Stimulated activated CD8-positive, alpha-beta memory T cell treated with anti-CD3 and anti-CD28 coated beads, Interleukin-2, amount 100 ng/mL, for 1 hour (primary cell): ENCODE measurements at places on chromosomes 2 and 18.

DNA sequence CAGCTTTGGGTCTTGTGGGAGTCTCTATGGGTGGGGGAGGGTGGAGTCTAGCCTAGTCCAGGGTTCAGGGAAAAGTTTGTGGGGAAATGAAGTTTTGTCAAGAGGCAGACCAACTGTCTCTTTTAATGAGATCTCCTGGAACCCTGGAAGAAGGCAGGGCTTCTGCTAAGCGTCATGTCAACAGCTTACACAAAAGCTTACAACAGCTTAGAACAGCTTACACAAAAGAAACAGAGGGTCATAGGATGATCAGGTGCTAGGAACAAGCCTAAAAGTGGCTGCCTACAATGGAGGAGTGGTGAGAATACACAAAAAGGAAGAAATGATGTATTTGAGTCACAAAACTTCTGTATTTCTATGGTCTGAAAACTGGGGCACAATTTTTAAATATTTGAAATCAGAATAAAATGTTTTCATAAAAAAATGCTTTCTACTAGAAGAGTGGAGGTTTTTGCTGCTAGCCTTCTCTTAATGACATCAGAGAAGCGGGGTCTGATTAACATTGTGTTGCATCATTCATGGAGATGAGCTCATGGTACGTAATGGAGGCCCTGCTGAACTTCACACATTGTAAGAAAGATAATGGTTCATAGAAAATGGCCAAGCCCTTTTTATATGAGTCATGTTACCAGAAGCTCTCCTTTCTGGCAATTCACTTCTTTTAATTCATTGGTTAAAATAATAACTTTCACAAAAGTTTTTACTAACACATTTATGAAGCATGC is 351.0 kb downstream of the PIK3C3 start:
- no peak for DNase-seq

DNA sequence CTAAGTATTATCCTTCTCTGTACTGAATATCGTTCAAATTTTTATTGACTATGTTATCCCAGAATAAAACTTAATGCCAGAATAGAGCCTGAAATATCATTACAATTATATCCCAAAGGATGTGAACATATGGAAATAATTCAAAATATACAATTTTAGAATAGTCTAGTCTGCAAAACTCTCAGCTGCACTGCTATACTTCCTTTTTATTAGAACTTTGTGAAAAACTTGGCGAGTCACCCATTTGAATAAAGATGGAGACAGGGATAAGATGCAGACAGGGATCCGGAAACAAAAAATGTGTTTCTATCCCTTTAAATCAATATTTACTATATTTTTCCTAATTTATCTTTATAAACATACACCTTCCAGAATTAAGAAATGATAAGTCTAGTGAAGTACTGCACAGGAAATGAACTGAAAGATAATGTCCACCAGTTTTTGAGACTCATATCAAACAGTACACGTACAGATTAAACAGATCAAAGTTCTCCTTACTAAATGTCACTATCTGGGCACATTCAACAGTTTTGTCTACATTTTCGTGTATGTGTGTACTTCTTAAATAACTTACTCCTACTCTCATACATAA is 107.8 kb downstream of the MEP1B start:
- no peak for DNase-seq

DNA sequence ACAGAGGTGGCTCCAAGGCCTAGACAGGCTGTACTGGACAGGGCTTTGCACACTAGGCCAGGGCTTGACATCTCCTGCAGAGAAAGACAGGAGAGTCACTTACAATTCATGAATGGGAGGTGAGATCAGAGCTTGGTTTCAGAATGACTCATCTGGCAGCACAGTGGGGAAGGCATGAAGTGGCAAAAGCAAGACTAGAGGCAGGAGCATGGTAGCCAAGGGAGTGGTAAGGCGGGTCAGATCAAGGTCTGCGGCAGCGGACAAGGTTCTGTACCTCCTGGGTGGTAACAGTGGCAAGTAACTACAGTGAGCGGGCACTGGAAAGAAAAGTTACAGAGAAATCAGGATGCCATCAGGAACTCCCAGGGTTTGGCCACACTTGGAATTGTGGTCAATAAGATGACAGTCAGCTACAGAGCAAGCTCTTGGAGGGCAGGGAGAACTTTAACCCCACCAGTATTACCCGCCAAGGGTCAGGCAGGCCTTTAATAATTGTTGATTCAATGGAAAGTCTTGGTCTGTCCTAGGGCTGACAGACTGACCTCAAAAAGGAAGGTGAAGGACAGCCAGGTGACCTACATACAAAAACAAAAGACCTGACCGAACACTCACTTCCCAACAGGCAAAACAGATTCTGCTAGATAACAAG is 5.7 kb downstream of the MCFD2 start:
- DNase-seq, result no peak

- DNase-seq, result no peak
These were observed 80.7 kb upstream of the STON1 start for GRCh38 chr2:48449073-48449840.

DNA sequence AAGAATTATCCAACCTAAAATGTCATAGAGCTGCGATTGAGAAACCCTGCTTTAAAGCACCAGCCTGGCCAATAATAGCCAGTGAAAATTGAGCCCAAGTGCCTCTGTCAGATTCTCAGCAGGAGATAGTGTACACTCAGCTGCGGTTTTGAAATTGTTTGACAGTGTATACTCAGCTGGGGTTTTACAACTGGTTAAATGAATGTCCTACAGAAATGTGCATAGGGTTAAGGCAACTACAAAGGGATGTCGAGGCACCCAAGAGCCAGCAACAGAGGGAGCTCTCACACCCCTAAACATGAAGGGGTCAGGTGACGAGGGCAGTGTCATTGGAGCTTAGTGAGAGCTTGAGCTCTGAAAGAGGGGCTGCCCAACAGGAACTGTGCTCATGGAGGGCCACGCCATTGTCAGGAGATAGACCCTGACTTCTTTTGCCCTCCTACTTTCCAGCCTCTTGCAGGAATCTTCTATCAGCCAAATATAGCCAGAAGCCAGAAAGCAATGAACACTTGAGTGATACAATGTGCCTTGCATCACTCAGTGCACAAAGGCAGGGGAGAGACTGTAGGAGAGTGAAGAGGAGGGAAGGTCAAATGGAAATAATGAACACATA is 15.1 kb downstream of the ACTG2 start:
- DNase-seq, result peak; percentile 25

- no peak for DNase-seq
These were observed 25.4 kb upstream of the CNTNAP5 start for GRCh38 chr2:123999681-124000080.

GRCh38 chr2:38474021-38474456 is 97.0 kb upstream of the ATL2 start:
- no peak for DNase-seq

- DNase-seq, result no peak
These were observed 105.0 kb downstream of the ACKR3 start for GRCh38 chr2:236674646-236675045.

DNA sequence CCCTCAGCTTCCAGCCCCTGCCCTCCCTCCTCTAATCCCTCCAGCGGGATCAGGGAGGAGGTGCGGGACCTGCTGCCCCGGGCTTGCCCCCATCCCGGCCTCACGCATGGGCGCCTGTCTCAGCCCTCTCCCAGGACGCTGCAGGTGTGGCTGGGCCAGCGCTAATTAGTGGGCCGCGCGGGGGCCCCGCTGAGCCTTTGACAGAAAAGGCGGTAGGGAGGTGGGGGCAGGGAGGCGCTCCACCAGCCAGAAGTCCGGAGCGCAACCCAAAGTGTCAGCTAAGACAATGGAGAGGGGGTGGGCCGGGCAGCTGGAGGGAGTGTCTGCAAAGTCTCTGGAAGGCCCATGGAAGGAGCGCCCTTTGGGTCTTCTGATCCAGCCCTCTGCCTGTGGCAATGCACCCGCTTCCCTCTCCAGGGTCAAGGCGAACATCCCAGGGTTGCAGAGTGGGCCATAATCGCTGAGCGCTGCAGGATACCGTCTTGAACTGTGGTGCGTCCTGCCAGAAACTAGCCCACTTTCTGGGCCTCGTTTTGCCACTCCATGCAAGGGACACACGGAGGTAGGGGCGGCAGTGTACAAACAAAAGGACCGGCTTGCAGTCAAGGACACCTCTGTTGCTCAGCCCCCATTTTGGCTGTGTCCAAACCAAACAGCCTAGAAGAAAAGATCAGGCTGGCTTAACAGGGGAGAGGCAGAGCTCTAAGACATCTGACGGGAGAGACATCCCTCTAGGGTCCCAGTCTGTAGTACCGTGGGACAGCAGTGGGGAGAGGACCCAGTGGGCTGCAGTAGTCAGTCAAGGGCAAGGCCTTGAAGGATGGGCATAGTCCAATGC is 3.5 kb downstream of the ATP6V1B1 start:
- no peak for DNase-seq

- DNase-seq, result no peak
These were observed 115.9 kb upstream of the ASB18 start for GRCh38 chr2:236380051-236380612.

GRCh38 chr2:181607629-181608590 is 49.0 kb downstream of the CERKL start:
- no peak for DNase-seq

- no peak for DNase-seq
These were observed 28.1 kb downstream of the COL4A3 start for GRCh38 chr2:227192491-227192890.

DNA sequence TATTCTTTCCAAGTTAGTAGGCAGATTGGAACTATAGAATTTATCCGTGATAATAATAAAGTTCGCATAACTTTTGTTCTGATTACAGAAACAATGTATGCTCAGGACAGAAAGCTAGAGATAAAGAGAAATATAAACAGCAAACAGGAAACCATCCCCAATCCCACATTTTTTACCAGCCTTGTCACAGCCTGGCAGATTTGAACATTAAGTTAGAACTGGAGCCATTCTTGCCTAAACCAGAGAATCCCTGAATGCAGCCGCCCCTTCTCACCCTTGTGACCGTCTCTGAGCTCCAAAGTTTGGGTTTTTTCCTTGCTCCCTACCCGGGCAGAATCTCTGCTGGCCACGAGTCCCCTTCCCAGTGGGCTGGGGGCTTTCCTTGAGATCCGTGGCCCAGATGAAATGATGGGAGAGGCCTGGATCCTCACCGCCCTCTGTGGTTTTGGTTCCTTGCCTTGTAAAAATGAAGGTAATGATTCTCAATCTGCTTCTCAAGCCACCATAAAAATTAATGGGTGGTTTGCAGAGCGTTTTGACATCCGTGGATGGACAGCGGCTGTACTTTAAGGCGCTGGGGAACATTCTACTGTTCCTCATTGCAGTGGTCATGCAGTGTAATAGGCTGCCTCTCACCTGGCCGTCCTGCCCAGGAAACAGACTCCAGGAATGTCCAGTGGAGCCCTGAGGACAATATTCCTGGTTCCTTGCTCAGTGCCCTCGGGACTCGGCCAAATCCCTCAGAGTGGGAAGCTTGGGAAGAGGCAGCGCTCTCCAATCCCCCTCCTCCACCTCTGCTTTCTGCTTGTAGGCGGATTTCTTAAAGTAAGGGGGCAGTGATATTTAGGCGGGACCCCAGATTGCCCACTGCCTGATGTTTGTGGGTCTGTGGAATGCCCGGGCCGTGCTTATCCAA is 1.6 kb downstream of the SH3BP4 start:
- no peak for DNase-seq

DNA sequence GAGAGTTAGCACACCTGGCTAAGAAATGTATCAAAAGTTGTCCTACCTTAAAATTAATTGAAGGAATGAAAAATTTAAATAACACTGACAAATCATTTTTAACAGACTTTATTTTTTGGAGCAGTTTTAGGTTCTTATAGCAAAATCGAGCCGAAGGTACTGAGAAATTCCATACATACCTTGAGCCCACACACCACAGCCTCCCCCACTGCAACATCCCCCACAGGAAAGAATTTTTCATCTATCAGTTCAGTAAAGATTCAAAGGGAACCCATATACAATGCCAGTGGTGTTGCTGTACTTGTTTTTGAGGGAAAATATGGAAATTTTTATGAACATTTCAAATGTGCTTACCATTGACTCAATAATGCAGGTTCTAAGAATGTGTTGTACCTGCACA is 169.8 kb upstream of the HS6ST1 start:
- no peak for DNase-seq

GRCh38 chr2:212733273-212733672 is 194.7 kb upstream of the ERBB4 start:
- no peak for DNase-seq

GRCh38 chr2:217279556-217279955 is 419.7 kb upstream of the TNP1 start:
- DNase-seq, result no peak

GRCh38 chr2:114543236-114543766 is 100.9 kb downstream of the DPP10 start:
- no peak for DNase-seq

GRCh38 chr2:224723586-224724217 is 7.5 kb upstream of the CCDC195 start:
- DNase-seq, result no peak

GRCh38 chr2:215851082-215851481 is 162.3 kb downstream of the MREG start:
- no peak for DNase-seq

DNA sequence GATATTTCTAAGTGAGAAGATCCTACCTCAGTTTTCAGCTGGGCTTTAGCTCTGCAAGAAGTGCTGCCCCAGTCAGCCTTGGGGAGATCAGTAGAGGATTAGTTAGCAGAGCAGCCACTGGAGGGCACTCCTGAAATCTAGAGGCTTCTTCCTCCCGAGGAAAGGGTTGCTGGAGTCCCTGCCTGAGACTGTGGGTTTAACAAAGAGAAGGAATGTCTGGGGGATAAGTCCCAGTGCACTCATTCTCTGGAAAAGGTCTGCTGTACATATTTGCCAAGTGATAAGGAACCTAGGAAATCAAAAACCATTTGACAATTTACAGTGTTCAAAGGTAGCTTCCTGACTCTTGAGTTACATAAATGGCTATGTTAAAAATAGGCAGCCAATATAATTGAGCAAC is 207.2 kb downstream of the SLC8A1 start:
- DNase-seq, result no peak

GRCh38 chr2:150346806-150347205 is 140.7 kb downstream of the RND3 start:
- no peak for DNase-seq

GRCh38 chr18:6557770-6558248 is 143.1 kb upstream of the L3MBTL4 start:
- DNase-seq, result no peak

- DNase-seq, result no peak
These were observed 17.2 kb upstream of the ATG16L1 start for GRCh38 chr2:233234264-233234663.

DNA sequence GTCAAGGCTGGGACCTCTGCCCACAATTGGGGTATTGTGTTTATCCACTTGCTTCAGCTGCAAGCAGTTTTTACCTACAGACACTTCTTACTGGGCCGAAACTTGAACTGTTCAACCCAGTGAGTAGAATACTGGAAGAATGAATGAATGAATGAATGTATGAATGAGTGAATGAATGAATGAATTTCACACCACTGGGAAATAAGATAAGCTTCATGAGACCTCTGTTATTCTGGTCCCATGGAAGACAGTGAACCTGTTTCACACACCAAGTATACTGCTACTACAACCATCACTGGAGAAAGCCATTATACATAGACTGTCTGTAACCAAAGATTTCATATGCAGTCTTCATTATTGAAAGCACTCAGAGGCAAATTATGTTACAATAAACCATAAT is 295.0 kb upstream of the GULP1 start:
- DNase-seq, result no peak

- DNase-seq, result no peak
These were observed 37.8 kb downstream of the PSTPIP2 start for GRCh38 chr18:46034230-46034629.

GRCh38 chr18:48943736-48944527 is 6.8 kb downstream of the SMAD7 start:
- DNase-seq, result no peak
